ENCODE measurements at places on chromosomes 7 and 10.
A peak's percentile ranks its signal among the peaks of the same experiment; 100 is the strongest.

- DNase-seq, result no peak
Observed at GRCh38 chr10:11563936-11564335, 47.5 kb downstream of the USP6NL start.

DNA sequence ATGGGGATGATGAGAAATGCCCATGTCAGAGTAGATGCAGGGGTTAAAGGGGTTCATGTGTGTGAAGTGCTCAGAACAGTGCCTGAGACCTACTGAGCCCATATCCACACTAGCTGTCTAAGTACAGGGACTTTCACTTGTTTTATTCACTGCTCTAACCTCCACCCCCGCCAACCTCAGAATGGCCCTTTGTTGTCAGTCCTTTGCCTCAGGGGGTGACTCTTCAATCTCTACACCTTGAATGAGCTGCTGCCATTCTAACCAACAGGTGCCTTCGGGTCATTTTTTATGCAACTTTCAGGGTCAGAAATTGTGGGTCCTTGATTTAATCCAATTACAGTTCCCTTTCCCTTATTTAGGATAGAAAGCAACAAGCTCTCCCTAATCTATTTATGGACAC lies 26.2 kb downstream of the VSTM4 start:
- DNase-seq, result no peak

GRCh38 chr7:35374858-35375257 lies 121.0 kb upstream of the TBX20 start:
- no peak for DNase-seq

- DNase-seq, result no peak
Observed at GRCh38 chr7:20484356-20484755, 131.1 kb upstream of the ABCB5 start.

DNA sequence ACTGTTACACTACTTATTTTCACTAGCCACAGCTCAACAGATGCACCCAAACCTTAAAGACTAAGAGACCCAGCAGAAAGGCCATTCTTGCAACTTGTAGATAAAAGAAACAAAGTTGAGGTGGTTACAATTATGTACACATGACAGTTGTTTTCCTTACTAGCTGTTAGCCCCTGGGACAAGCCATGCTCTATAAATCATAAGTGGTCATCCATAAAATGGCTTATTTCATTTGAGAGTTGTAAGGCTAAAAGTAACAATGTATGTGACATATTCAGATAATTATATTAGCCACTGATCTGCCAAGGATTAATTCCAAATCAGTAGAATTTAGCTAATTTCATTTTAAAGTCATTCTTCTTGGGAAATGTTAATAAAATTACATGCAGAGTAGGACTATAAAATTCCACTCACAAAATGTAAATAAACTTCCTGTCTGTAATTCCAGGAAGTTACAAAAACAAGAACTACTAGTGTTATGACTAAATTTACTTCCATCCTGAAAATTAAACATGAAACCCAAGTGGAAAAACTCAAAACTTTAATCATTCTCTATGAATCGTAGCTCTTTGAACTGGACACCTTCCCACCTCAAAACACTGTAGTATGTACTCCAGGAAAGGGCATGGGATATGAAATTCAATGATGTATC lies 13.3 kb downstream of the SLC37A3 start:
- no peak for DNase-seq

GRCh38 chr7:114695182-114695581 lies 226.7 kb upstream of the MDFIC start:
- no peak for DNase-seq

DNA sequence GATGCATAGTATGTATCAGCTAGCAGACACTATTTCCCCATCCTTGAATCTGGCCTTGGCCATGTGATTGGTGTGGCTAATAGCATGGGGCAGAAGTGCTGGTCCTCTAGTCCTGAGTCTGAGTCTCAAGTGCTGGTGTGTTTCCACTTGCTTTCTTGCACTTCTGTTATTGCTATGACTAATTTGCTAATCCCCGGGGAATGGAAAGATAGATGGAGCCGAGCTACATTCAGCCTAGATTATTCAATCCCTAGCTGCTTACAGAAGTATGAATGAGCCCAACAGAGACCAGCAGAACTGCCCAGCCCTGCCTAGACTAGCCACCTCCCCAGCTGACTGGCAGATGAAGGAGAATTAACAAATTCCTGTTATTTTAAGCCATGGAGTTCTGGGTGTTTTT lies 53.2 kb upstream of the SYPL1 start:
- DNase-seq, result peak; percentile 58

DNA sequence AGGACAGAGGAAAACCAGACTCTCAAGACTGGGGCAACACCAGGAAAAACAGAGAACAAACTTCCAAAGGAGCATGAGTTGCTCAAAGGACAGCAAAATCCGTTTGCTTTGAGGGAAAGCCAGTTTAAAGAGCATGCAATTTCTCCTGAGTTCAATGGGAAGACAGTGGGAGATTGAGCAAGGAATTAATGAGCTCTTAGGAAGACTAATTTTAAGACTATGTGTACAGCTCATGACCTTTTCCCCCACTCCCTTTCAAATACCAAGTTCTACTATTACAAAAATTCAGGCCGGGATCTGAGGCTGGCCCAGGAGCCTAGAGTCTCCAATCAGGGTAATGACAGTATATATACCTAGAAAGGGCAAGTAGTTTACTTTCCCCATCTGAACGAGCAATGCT lies 79.2 kb downstream of the EPDR1 start:
- no peak for DNase-seq

DNA sequence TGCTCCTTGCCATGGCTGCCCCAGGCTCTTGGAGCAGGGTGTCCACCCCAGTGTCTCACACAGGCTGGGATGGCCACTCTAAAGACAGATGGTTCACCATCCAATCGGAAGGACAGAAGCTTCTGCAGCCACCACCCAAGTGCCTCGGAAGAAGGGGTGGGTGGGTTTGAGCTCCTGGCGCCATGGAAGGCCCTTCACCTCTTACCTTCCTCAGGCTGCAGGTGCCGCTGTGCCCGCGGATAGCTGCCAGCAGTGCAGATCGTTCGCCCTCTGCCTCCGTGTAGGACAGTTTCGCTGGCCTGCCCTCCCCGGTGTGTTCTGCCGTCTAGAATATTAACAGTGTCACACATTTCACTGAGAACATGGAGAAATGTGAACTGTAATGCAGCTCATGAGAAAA lies 243.6 kb upstream of the GRB10 start:
- DNase-seq, result no peak

DNA sequence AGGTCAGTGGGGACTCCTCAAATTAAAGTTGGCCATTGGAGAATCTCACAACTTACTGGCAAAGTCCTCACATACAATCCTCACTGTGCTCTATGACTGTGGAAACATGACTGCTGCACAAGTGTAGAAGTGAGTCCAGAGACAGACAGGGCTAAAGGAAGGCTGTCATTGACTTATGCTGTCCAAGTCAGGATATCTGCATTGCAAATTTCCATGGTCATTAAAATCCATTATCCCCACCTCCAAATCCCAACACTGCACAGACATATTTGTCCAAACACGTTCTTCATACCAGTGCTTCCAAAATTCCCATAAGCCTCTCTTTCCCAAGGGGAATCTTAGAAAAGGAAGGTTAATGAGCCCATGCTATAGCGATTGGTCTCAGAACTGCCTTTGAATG lies 396.8 kb upstream of the ANKRD30A start:
- DNase-seq, result no peak

DNA sequence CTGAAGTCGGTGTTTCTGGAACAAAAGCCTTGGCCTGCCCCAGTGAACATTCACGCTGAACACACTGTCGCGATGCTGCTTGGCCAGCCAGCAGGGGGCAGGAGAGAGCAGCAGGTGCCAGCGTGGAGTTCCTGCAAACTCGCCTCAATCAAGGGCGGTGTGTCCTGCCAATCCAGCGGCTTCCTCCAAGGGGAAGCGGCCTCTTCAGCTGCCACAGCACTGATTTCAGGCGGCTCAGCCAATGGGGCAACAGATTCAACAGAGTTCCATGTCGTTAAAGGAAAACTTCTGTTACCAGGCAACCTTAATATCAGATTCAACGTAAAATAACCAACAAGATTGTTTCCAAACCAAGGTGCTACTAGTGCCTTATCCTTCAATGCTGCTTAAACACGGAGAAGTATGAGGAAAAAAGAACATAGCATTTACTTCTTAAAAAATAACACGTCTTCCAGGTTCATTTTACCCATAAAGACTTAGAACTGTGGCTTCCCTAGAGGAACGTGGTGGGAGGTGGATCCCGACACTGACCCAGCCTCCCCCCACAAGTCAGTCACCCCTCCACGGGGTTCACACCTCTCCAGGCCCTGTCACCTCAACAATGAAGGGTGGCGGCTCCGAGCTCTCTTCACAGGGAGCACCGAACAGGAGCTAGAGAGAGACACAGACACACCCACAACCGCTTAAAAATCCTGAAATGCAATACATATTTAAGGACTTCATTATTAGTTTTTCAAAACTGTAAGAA lies 178.2 kb downstream of the DIP2C start:
- DNase-seq, result peak; percentile 96

DNA sequence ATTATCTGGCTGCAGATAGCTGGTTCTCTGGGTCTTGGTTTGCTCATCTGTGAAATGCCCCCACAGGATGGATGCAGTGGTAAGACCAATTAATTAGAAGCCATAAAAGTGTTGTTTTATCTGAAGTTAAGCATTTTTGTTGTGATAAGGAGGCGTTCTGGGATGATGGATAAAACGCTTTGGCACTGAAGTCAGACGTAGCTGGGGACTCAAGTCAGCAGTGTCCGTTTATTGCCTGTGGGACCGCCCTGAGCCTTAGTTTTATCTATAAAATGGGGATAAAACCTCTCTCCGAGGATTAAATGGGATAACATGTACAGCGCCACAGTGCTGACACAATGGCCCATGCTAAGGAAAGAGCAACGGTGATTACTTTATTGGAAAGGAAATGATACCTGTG lies 34.7 kb downstream of the TCF7L2 start:
- DNase-seq, result no peak

- no peak for DNase-seq
Observed at GRCh38 chr7:108018668-108019067, 15.7 kb upstream of the LAMB1 start.

DNA sequence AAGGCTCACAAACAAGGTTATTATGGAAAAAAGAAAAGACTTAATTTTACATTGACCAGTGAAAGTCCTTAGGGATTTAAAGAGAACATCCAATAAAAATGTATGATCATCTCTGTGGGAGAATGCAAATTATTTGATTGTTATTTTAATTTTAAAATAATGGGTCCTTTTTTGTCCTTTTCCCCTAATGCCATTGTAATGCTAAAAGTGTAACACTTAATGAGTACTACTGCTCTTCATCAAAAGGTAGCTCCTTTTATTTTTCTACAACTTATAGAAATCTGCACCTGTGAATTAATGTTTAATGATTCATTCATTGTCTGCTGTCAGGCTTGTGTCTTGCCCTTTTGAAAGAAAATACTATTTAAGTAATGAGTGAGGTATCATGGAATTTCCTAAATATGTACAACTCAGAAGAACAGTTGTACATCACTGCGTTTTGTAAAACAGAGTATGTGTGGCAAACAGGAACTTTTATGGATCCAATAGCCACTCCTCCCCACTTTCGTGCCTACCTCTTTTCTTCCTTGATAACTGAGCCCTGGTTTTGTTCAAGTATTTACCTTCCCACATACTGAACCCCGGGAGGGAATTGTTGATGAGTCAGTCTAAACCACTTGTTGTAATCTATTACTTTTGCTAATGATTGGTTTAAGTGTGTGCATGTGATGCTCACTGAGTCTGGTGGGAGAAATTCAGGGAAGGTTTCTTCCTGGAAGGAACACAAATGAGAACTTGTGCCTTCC lies 19.9 kb upstream of the TRUB1 start:
- no peak for DNase-seq

DNA sequence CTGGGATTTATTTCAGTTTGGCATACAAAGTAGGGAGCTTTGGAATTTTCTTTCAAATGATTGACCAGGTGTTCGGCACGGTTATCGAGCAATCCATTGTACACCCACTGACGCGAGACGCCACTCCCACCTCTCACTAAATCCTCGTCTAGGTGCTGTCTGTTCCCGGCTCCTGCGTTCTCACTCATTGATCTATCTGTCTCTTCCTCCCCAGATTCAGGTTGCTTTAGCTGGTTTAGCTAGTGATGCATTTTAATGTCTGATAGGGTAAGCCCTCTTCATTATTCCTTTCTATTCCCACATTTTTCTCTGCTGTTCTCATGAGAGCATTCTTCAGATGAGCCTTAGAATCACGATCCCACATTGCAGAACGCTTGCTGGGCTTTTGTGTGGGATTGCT lies 91.7 kb downstream of the ELFN1 start:
- DNase-seq, result no peak

GRCh38 chr10:74056050-74056818 lies 58.3 kb downstream of the VCL start:
- peak; percentile 52 for DNase-seq

- no peak for DNase-seq
Observed at GRCh38 chr10:131430716-131431412, 119.3 kb upstream of the TCERG1L start.

DNA sequence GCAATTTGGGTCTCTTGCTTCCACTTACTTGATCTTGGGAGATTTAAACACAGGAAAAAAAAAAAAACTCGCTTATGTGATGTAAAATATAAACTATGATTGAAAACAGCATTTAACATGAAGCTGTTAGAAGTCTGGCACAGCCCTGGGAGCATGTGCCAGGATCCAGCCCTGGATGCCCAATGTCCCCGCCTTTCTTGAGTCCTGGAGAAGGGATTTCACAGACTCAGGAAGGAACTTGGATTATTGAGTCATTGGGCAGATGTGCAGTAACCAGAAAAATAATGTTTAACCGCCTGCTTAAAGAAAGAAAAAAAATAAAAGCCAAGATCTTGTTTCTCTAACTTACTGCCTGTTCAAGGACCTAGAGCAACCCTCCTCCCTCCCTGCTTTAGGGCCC lies 3.7 kb upstream of the JCAD start:
- peak; percentile 85 for DNase-seq

GRCh38 chr7:142481548-142481947 lies 223.7 kb upstream of the PRSS58 start:
- no peak for DNase-seq

DNA sequence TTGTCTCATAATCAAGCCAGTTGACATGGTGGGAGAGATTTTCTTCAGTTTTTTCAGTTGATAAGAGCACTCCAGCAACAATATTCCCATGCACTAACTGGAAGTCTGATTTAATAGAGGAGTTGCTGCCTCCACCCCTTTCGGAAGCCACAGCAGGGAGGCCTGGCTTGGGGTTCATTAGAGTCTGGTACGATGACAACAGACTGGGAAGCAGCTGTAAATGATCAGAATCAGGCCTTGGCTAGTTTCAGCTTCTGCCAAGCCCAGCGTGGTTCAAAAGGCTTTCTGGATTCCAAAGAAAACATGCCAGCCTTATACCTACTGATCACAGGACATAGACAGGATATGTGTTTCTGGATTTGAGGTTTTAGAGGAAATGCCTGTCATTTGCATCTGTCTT lies 274.0 kb downstream of the CSTF2T start:
- DNase-seq, result peak; percentile 39

- no peak for DNase-seq
Observed at GRCh38 chr7:1586827-1587705, 17.2 kb upstream of the PSMG3 start.

DNA sequence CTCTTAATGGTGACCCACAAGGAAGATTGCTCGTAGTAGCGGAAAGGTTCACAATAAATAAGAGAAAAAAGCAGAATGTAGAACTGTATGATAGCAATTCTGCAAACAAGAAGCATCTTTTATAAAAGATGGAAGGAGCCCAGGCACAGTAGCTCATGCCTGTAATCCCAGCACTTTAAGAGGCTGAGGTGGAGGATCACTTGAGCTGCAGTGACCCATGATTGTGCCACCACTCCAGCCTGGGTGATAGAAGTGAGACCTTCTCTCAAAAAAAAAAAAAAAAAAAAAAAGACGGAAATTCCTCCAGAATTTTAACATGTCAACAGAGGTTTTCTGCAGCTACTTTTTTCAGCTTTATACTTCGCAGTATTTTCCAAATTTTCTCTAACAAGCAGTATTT lies 13.2 kb downstream of the GATAD1 start:
- DNase-seq, result no peak
